ENCODE measurements at places on chromosomes 5 and 9.

- no peak for DNase-seq
Measured at GRCh38 chr9:114016101-114016500, 62.0 kb downstream of the AMBP start.

GRCh38 chr9:136358016-136358415 lies 5.5 kb downstream of the DNLZ start:
- DNase-seq: no peak

- DNase-seq: no peak
Measured at GRCh38 chr5:77015938-77016569, 14.2 kb upstream of the AGGF1 start.

- no peak for DNase-seq
Measured at GRCh38 chr5:25056836-25057235, 412.1 kb upstream of the CDH10 start.

DNA sequence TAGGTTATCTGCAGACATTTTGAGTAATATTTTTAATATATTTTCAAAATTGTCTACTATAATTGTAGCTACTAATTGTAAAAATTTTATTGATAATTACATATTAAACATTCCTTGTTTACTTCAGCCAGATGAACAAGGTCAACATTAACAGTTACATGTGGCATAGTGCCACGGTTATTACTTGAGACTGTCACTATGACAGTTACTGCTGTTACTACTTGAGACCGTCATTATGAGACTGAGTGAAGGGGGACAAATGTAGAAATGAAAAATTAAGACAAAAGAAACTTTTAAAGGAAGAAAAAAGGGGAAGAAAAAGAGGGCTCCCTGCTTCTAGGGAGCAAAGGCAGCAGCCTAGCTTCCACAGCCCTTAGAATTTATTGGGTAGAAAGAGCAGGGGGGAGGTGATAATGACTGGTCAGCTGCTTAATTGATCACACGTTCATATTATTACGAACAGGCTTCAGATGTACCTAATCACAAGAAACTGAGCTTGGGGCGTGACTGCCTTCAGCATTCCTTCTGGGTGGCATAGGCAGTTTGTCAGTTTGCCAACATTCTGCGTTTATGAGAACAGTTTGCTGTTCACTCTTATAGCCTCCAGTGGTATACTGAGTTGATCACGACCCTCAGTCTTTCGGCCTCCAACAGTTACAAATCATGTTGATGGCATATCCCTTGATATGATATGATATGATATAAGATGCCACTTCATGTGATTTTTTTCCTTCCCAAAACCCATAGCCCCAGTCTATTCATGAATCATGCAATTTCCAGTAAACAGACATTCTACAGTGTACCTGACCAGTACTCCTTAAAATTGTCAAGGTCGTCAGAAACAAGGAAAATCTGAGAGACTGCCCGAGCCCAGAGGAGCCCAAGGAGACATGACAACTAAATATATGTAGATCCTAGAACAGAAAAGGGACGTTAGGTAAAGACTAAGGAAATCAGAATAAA lies 13.1 kb downstream of the MARCHF6 start:
- no peak for DNase-seq

All from esophagus squamous epithelium (tissue), 5 donors.